ENCODE measurements at places on chromosomes 2 and 18. TPM values are rescaled to one million over a fixed set of nuclear protein-coding genes. Genes with fewer than 3 reads are reported as not detected.

DNA sequence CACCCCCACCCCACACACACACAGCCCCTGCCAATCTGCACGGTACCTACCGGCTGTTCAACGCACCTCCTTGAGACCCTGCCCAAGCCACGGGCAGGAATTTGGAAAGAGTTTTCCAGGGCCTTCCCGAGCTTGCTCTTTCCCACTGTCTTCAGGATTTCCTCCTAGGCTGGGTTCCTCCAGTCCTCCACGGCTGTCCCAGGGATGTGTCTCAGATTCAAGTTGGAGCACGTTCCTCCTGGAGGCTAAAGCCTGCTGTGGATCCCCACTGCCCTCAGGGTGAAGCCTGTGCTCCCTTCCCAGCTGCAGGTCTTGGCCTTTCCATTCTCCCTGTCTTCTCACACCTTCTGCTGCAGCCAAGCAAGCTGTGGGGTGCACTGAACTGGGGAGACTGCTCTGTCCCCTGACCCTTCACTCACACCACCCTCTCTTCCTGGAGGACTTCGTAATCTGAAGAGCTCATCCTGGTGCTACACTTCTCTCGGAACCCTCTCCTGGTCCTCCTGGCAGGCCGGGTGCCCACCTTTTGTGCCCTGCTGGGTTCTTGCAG is 54.9 kb upstream of the HS6ST1 start:
- no peak for DNase-seq
- peaks cover 3% of the 10 kb centered on the region for H3K4me1 ChIP-seq
- H3K36me3 ChIP-seq, result no peaks in the 10 kb centered on the region

DNA sequence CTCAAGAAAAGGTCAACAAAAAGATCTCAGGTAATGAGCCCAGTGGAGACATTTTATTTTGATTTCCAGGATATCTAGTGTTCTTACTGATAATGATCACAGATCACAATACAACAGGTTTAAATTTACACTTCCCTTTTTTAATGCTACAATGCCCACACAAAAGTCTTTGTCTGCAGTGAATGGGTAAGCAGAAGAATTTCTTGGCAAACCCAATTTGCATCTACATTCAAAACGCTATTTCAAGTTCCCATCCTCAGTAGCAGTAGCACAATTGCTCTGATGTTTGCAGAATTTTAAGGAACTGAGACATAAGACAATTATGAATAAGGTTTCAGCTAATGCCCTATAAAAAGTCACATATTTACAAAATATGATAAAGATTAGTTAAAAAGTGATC is 929.4 kb upstream of the PIK3C3 start:
- no peak for DNase-seq
- H3K4me1 ChIP-seq, result no peaks in the 10 kb centered on the region

NDUFB3 gene
- 101 TPM for total RNA-seq

SPC25 gene
- total RNA-seq, result 0.79 TPM

DNA sequence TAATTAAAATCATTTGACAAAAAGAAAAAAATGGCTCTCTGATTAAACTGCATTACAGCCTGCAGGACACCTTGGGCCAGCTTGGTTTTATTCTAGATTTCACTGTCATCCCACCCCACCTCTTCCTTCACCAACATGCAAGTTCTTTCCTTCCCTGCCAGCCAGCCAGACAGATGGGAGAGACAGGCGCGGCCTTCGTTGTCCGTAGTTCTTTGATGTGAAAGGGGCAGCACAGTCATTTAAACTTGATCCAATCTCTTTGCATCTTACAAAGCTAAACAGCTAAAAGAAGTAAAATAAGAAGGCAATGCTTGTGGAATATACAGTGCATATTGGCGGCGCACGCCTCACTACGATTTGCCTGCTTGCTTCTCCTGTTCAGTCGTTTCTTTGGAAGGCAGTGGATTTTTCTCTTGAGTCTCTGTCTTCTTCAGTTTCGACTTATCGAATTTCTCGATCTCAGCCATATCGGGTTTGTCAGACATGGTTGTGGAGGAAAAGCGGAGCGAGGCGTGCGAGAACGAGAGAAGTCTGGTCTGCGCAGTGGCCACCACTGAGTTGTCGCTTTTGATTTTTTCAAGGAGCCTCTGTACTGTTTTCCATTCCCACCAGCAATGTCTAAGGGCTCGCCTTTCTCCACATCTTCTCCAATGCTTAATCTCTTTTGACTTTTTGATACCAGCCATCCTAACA is 22.4 kb downstream of the COLEC11 start:
- H3K36me3 ChIP-seq, result no peaks in the 10 kb centered on the region
- H3K4me3 ChIP-seq, result no peak overlapping the region
- H3K27me3 ChIP-seq, result no peaks in the 10 kb centered on the region
- no peak for DNase-seq

LIMS2 gene
- 101 TPM for total RNA-seq

DNA sequence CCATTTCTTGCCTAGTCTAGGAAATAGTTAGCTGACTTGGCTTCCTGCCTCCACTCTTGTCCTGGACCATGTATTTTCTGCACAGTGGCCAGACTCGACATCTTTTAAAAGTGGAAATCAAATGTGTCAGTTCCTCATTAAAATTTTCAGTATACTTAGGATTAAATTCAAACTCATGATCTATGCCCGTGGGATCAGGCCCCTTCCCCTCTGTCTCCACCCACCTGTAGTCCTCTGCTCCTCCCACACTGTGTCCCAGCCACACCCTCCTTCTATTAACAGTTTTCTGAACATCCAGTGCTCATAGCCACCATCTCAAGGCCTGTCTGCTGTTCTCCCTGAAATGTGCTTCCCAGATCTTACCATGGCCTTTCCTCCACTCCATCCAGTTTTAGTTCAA is 13.3 kb downstream of the ARHGAP25 start:
- DNase-seq, result no peak
- H3K27ac ChIP-seq, result no peak overlapping the region
- H3K27me3 ChIP-seq, result no peaks in the 10 kb centered on the region
- H3K36me3 ChIP-seq, result no peaks in the 10 kb centered on the region
- H3K4me1 ChIP-seq, result no peaks in the 10 kb centered on the region

CAPN13 gene
- total RNA-seq, result 9.2 TPM

EIF2B4 gene
- 35.8 TPM for total RNA-seq

GRCh38 chr2:216090369-216090786 is 8.7 kb downstream of the TMEM169 start:
- no peak overlapping the region for H3K4me3 ChIP-seq
- DNase-seq, result no peak
- no peaks in the 10 kb centered on the region for H3K27me3 ChIP-seq
- H3K36me3 ChIP-seq, result no peaks in the 10 kb centered on the region
- H3K4me1 ChIP-seq, result peaks cover 2% of the 10 kb centered on the region

DNA sequence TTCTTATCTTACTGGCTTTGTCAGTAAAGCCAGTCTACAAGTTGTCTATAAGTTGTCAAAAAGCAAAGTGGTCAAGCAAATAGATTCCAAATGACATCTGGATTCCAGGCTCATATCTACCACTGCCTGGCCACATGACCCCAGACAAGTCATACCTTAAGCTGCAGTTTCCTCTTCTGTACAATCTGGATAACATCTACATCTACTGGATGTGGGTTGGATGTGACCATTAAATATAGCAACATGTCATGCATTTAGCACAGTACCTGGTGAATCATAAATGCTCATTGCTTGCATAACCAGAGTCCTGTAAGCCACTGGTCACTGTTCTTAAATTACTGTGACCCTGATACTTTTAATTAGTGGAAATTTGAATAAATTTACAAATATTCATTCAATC is 16.8 kb downstream of the COBLL1 start:
- H3K4me1 ChIP-seq, result peaks cover 5% of the 10 kb centered on the region
- H3K27me3 ChIP-seq, result no peaks in the 10 kb centered on the region

- H3K36me3 ChIP-seq, result no peaks in the 10 kb centered on the region
- no peaks in the 10 kb centered on the region for H3K4me1 ChIP-seq
- H3K27me3 ChIP-seq, result no peaks in the 10 kb centered on the region
- H3K27ac ChIP-seq, result no peak overlapping the region
- no peak for DNase-seq
Measured at GRCh38 chr2:43127208-43127940, 99.0 kb downstream of the ZFP36L2 start.

- no peaks in the 10 kb centered on the region for H3K4me1 ChIP-seq
- no peaks in the 10 kb centered on the region for H3K27me3 ChIP-seq
- DNase-seq, result no peak
Measured at GRCh38 chr2:229111744-229112143, 159.3 kb downstream of the PID1 start.

GPR55 gene
- 0.69 TPM for total RNA-seq

HES6 gene
- 5.2 TPM for total RNA-seq

DSG1 gene
- not detected for total RNA-seq

DNA sequence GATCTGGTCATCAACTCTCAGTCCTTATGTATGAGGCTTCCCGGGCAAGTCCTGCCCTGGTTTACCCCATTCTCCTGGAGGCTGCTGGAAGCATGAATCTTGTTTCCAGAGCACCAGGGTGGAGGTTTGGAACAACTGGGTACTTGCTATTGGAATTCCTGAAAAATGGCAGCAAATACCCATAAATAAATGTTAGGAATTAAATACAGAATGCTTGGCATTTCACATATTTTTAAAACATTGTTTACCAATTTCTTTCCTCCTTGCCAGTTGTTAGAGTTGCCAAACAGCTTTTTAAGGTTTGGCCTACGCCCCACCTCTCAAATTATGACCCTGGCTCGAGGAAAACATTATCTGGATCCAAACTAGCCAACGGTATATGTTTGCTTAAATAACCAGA is 90.6 kb upstream of the ZCCHC2 start:
- no peaks in the 10 kb centered on the region for H3K27me3 ChIP-seq
- no peak overlapping the region for H3K4me3 ChIP-seq
- H3K27ac ChIP-seq, result no peak overlapping the region
- DNase-seq, result no peak
- H3K4me1 ChIP-seq, result no peaks in the 10 kb centered on the region
- no peaks in the 10 kb centered on the region for H3K36me3 ChIP-seq

- H3K36me3 ChIP-seq, result no peaks in the 10 kb centered on the region
- no peak overlapping the region for H3K27ac ChIP-seq
- DNase-seq, result no peak
- no peaks in the 10 kb centered on the region for H3K27me3 ChIP-seq
- H3K4me3 ChIP-seq, result no peak overlapping the region
Measured at GRCh38 chr2:11101430-11101829, 53.8 kb upstream of the SLC66A3 start.

- peaks cover 3% of the 10 kb centered on the region for H3K4me1 ChIP-seq
- H3K27me3 ChIP-seq, result no peaks in the 10 kb centered on the region
- no peak for DNase-seq
- no peak overlapping the region for H3K4me3 ChIP-seq
- no peaks in the 10 kb centered on the region for H3K36me3 ChIP-seq
Measured at GRCh38 chr2:64657411-64657810, 3.7 kb upstream of the SERTAD2 start.

GRCh38 chr18:72762515-72763122 is 105.2 kb downstream of the NETO1 start:
- no peak overlapping the region for H3K4me3 ChIP-seq
- no peaks in the 10 kb centered on the region for H3K4me1 ChIP-seq
- no peak overlapping the region for H3K27ac ChIP-seq
- H3K27me3 ChIP-seq, result no peaks in the 10 kb centered on the region
- no peak for DNase-seq

DNA sequence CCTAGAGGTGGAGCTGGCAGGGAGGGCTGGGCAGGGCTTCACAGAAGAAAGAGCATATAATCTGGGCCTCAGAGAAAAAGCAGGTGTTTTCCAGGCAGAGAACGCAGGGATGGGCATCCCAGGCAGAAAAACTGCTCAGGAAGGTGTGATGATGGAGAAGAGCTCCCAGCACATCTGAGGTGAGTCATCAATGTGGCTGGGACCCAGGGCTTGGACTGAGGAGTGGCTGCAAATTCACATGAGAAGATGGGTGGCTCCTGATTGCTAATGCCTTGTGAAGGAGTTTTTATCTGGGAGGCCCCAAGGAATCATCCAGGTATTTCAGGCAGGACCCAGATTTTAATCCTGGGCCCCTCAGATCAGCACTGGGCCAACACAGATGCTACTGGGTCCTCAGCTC is 10.2 kb downstream of the IL1F10 start:
- H3K4me3 ChIP-seq, result no peak overlapping the region
- no peaks in the 10 kb centered on the region for H3K4me1 ChIP-seq
- no peaks in the 10 kb centered on the region for H3K27me3 ChIP-seq
- DNase-seq, result no peak

ANKRD23 gene
- 4.0 TPM for total RNA-seq

- H3K4me1 ChIP-seq, result peaks cover 6% of the 10 kb centered on the region
- no peak overlapping the region for H3K4me3 ChIP-seq
- H3K27ac ChIP-seq, result no peak overlapping the region
- no peak for DNase-seq
- no peaks in the 10 kb centered on the region for H3K36me3 ChIP-seq
Measured at GRCh38 chr2:165009466-165009865, 54.1 kb upstream of the SLC38A11 start.

PUM2 gene
- total RNA-seq, result 94.3 TPM

GRCh38 chr2:177740700-177741099 is 331.9 kb downstream of the PDE11A start:
- H3K27me3 ChIP-seq, result no peaks in the 10 kb centered on the region
- H3K4me1 ChIP-seq, result no peaks in the 10 kb centered on the region
- no peak for DNase-seq
- no peaks in the 10 kb centered on the region for H3K36me3 ChIP-seq

GRCh38 chr2:234673961-234674759 is 177.3 kb upstream of the ARL4C start:
- H3K27me3 ChIP-seq, result no peaks in the 10 kb centered on the region
- H3K4me3 ChIP-seq, result no peak overlapping the region
- DNase-seq, result no peak

- no peak overlapping the region for H3K27ac ChIP-seq
- no peaks in the 10 kb centered on the region for H3K36me3 ChIP-seq
- DNase-seq, result no peak
- no peak overlapping the region for H3K4me3 ChIP-seq
- no peaks in the 10 kb centered on the region for H3K4me1 ChIP-seq
Measured at GRCh38 chr2:120959426-120959825, 223.8 kb downstream of the GLI2 start.

DNA sequence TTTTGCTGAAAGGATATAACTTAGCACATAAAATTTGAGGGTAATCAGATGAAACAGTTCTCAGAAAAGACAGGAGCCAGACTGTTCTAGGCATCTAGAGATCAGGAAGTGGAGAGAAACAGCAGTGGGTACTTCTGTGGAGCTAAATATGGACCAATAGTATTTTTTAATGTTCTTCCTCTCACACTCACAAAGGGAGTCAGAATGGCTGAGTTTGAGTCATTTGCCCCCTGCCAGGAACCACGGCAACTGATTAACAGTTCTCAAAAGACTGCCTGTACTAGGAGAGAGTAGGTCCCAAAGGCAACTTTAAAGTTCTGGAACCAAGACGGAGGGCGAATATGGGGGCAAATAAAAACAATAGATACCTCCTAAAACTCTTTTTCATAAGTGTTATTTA is 107.5 kb downstream of the GULP1 start:
- H3K27ac ChIP-seq, result no peak overlapping the region
- no peaks in the 10 kb centered on the region for H3K27me3 ChIP-seq
- no peaks in the 10 kb centered on the region for H3K36me3 ChIP-seq
- no peaks in the 10 kb centered on the region for H3K4me1 ChIP-seq

SLC1A4 gene
- 10.6 TPM for total RNA-seq

DNA sequence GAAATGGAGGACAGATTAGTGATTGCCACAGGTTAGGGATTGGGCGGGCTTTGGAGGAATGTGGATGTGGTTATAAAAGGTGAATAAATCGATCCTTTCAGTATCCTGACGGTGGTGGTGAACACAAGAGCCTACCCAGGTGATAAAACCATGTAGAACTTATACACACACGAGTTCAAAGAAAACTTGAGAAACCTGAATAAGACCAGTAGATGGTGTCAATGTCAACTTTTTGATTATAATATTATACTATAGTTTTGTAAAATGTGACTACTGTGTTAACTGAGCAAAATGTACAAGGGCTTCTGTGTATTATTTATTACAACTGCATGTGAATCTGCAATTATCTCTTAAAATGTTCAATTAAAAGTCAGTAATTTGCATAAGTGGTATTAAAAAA is 136.3 kb downstream of the ERBB4 start:
- DNase-seq, result no peak
- H3K27me3 ChIP-seq, result no peaks in the 10 kb centered on the region
- H3K4me1 ChIP-seq, result no peaks in the 10 kb centered on the region
- no peak overlapping the region for H3K4me3 ChIP-seq
- no peak overlapping the region for H3K27ac ChIP-seq
- no peaks in the 10 kb centered on the region for H3K36me3 ChIP-seq

Measured in kidney (tissue), 22 donors.